ENCODE measurements at places on chromosomes 2 and 18.

DNA sequence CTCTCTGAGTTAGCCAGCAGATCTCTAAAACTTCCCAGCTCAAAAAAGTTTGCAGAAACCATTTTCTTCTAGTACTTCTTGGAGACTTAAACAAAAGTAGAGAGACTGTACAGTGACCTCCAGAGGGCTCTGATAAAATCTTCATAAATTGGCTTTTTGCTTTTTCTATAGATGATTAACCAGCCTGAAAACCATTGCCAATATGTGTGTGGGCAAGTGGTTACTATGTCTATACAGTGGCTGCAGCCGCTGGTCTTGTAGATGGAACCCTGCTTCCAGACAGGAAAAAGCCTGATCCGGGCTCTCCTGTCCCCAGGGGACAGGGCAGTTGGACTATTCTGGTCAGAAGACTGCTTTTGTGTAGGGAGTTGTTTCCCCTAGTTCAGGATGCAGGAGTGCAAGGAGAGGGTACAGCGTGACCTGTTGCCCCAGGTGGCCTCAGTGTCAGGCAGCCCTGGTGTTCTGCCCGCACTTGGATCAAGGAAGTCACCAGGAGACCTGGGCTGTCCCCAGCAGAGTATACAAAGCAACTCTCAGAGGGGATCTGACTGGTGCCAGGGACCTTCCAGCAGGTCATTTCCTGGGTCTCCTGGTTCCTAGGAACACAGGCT, 7.3 kb upstream of the PTPRM start:
- no peak for DNase-seq

DNA sequence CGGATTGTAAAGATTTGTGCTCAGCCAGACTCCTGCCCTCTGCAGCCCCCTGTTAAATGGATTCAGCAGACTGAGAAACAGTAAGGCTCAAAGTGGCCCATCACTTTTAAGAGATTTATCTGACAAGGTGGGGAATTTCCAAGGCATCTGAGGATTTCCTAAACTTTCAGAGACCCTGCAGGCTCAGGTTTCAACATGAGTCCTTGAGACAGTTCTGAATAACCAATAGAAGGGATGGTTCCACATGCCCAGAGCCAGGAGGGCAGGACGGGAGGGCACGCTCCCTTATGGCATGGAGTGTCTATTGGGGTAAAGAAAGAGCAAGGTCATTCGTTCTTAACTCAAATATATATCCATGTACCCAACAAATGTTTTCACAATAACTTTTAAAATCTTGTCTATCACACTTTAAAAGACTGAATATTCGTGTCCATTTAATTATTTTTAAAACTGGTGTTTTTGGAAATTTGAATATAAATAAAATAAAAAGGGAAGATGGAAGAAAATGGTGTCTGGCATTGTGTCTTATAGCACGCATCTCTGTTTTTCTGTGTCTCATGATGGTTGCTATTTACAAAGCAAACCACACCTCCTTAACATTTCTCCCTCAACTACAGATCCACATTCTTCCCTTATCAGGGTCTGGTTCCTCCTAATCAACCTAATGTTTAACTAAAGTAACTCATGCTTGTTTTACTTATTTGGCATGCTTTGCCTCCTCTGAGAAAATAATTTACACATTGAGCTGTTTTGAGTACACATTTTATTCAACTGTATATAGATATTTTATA, 56.0 kb upstream of the DSG1 start:
- no peak for DNase-seq

DNA sequence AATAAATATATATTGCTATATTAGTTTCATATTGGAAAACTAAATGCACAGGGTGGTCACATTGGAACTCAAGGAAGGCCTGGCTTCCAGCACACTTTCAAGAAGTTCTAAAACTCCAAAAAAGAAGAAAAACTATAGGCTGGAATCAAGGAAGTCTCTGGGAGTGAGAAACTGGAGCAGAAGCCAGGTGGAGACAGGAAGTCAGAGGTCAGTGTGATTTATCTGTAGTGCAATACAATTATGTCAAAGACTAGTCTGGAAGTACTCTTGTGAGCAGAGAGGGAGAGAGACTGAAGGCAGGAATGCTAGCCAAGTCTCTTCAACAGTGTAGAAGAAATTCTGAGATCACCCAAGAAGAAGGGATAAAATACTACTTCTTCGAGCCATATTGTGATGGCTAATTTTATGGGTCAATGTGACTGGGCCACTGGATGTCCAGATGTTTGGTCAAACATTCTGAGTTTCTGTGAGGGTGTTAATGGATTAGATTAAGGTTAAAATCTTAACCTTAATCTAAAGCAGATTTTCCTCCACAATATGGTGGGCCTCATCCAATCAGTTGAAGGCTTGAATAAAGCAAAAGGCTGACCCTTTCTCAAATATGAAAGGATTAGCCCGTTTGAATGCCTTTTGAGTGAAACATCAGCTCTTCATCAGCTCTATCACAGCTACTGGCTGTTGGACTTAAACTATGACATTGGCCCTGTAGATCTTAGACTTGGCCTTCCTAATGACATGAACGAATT, 208.0 kb downstream of the TDRD15 start:
- no peak for DNase-seq

DNA sequence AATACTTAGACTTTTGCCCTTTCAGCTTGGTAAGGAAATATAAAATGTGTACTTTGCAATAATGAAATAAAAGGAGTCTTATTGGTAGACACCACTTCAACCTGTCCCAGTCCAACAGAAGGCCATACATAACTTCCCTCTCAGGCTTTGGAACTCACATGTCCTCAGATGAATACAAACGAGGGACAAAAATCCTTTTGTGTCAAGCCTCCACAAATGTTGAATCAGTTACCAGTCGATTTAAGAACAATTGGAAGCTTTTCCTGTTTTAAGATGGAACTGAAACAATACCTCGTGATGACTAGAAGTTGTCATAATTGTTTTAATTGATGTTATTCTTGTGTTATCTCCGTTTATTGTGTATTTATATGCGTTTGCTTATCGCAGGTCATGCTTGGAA, 385.1 kb upstream of the POU3F3 start:
- no peak for DNase-seq

- DNase-seq, result peak; percentile 3
Observed at GRCh38 chr2:143345887-143346787, 216.9 kb downstream of the ARHGAP15 start.

DNA sequence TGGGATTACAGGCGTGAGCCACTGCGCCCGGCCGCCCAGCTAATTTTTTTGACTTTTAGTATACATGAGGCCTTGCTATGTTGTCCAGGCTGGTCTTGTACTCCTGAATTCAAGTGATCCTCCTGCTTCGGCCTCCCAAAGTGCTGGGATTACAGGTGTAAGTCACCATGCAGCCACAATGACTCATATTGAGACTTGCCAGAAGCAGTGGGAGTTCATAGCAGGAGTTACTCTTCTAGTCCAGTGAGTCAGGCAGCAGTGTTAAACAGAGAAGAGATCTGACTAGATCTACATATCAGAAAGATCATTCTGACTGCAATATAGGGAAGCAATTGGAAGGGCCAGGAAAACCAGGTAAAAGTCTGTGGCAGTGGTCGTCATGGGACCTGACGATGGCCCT, 1.5 kb upstream of the FLACC1 start:
- peak; percentile 90 for DNase-seq

- no peak for DNase-seq
Observed at GRCh38 chr2:74458938-74459363, 713 bp downstream of the WBP1 start.

DNA sequence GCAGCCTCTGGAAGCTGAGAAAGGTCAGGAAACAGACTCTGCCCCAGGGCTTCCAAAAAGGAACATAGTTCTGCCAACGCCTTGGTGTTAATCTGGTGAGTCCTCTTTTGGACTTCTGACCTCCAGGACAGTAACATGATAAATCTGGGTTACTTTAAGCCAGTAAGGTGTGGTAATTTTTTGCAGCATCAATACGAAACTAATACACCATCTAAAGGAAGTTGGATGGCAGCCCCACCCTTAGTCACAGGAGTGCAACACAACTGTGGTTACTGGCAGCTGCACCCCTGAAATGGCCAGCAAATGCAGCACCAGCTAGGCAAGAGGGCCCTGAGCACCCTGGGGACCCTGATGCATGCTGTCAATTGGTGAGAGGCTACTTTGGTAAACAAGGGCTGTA, 25.8 kb downstream of the CREG2 start:
- DNase-seq, result no peak

- no peak for DNase-seq
Observed at GRCh38 chr2:239268549-239268948, 132.3 kb downstream of the HDAC4 start.

- peak; percentile 86 for DNase-seq
Observed at GRCh38 chr2:1653956-1654695, 90.2 kb downstream of the PXDN start.

GRCh38 chr2:26764078-26764887, at the start of gene SLC35F6:
SLC35F6 (plus strand) TSS chr2:26764284; CDS start chr2:26764350, 66 bp downstream.
- DNase-seq, result peak; percentile 81

DNA sequence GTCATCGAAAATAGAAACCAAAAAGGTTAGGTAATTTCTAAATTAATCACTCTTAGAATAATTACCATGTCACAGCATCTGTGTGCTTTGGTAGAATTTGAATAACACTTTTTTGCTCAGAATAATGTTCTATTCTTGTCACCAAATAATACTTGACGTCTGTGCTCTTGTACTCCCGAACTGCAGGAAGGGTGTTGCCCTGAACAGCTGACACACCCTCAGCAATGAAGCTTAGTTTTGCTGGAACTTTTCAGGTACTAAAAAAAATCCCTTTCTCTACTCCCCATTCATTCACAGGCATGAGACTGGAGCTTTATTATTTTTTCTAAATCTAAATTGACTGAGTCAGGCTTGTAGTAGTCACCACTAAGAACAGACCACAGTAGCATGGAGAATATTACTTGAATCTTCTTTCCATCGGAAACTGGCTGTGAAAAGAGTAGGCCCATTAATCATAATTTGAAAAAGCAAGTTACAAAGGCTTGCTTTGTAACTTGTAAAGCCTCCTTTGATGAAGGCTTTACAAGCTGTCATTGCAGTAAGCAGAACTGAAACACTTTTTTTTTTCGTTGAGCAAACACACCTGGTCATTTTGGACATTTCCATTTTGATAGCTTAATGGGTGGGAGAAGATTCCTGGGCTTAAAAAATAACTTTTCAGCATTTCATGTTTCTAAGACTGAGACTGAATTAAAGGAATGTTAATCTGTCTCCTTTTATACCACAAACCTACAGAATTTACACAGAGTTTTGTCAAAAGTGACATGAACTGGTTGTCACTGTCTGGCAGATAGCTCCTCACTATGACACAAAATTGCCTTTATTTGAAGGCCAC, 70.3 kb upstream of the PELI1 start:
- no peak for DNase-seq

- no peak for DNase-seq
Observed at GRCh38 chr2:211822686-211823335, 715.8 kb downstream of the ERBB4 start.

GRCh38 chr2:65031341-65032018, 24.7 kb upstream of the CEP68 start:
- no peak for DNase-seq

DNA sequence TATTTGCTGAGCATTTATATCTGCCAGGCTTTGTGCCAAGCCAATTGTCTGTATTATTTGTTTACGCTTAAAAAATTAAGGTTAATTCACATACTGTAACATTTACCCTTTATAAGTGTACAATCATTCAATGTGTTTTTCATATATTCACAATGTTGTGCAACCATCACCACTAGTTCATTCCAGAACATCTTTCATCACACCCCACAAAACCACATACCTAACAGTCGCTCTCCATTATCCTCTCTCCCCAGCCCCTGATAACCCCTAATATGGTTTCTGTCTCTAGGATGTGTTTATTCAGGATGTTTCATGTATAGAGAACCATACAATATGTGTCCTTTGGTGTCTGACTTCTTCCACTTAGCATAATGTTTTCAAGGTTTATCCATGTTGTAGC, 234.1 kb downstream of the INSIG2 start:
- DNase-seq, result peak; percentile 59

GRCh38 chr2:8732601-8733000, 50.7 kb downstream of the ID2 start:
- DNase-seq, result no peak

Data from fibroblast of skin of right quadriceps (primary cell).